NCI-H1092 treated with DMSO at 0.1 percent for 48 hours (cell line): ENCODE measurements at places on chromosomes 2 and 18.

DNA sequence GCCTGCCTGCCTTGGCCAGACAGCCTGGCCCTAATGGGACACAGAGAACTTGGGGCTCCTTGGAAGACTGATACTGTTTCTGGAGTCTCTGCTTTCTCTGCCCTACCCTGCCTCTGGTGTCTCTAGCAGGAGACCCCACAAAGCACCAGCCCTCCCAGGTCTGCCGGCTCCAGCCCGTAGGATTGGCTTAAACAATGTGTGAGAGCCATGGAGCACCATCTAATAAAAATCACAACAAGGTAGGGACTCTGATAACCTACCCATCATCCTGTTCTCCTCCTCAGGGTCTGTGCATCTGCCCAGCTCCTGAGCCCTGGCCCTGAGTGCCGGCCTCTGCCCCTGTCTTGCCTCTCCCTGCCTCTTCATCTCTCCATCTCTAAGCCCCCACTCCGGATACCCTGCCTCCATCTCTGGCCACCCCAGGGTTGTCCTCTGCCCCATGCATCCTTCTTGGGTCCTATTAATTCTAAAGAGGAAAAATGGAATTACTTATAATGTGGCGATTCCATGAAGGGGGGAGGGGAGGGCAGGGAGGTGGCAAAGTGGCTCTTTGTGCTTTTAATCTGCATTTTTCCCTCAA lies 1.2 kb upstream of the ECEL1 start:
- DNase-seq: no peak

GRCh38 chr2:124027182-124027581 lies 2.1 kb downstream of the CNTNAP5 start:
- peak; percentile 85 for DNase-seq

GRCh38 chr2:236317938-236318396 lies 53.8 kb upstream of the ASB18 start:
- DNase-seq: no peak

- DNase-seq: no peak
Observed at GRCh38 chr2:26175466-26176278, 2.8 kb downstream of the GAREM2 start.

DNA sequence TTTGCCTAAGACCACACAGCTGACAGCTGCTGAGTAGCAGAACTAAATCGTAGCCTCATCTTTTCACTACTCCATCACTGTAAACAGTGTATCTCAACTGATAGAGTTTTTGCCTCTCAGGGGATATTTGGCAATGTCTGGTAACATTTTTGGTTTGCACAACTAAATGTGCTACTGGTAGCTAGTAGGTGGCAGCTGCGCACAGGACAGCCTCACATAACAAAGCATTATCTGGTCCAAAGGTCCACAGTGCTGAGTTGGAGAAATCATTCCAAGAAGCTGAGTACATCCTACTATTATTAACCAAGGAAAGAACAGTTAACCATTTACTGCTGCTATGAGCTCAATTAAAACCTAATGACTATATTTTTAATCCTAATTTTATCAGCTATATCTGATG lies 6.1 kb upstream of the CCDC102B start:
- DNase-seq: no peak

DNA sequence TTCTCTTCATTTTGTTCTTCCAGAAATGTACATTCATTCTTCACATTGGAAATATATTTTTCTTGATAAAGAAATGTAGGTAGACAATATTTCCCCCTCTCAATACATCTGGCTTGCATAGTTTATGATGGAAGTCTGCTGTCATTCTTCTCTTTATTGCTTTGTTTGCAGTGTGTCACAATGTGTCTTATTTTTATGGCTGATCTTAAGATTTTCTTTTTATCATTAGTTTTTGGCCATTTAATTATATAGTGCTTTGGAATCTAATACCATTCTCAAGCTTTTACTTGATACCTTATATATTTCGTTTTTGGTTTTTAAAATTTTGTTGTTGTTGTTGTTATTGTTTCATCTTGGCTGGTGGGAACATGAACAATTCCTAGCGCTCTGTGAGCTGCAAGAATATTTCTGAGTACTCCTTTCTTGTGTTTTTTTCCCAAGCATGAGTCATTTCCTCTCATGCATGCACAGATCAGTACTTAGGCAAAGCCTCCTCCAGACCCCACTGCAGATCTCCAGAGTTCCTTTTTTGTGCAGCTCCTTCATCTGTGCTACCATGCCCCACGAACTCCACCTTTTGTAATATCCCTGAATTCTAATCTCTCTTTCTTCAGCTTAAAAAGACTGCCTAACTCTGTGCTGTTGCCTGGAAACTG lies 13.7 kb upstream of the MMADHC start:
- DNase-seq: no peak

- DNase-seq: no peak
Observed at GRCh38 chr2:2810504-2810903, 479.4 kb upstream of the MYT1L start.

GRCh38 chr2:187150670-187151069 lies 297.4 kb downstream of the CALCRL start:
- no peak for DNase-seq

GRCh38 chr2:29323301-29323700 lies 208.1 kb downstream of the CLIP4 start:
- DNase-seq: no peak

DNA sequence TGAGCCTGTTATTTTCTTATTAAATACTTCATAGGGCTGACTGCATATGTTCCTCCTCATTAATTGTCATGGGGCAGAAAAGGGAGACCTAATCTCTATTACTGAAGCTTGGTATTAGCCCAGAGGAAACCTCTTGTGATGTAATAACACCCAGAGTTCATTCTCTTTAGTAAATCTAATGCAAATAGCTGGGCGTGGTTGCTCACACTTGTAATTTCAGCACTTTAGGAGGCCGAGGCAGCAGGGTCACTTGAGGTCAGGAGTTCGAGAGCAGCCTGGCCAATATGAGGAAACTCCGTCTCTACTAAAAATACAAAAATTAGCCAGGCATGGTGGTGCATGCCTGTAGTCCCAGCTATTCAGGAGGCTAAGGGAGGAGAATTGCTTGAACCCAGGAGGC lies 14.7 kb downstream of the DAW1 start:
- no peak for DNase-seq

DNA sequence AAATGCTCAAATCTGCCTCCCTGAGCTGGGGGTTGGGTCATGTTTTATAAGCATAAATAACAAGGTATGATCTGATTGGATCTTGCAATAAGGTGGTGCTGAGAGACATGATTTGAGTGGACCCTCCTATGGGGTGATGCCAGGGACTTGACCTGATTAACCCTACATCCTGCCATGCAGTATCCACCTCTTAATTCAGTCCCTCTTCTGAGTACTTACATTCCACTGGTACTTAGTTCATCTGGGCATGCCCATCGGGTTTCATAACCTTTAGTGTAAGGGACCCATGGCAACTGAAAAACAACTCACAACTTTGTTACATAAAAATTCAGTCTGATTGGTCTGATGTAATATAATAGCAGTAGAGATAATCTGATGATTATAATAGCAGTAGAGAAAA lies 397.9 kb upstream of the HNMT start:
- no peak for DNase-seq

DNA sequence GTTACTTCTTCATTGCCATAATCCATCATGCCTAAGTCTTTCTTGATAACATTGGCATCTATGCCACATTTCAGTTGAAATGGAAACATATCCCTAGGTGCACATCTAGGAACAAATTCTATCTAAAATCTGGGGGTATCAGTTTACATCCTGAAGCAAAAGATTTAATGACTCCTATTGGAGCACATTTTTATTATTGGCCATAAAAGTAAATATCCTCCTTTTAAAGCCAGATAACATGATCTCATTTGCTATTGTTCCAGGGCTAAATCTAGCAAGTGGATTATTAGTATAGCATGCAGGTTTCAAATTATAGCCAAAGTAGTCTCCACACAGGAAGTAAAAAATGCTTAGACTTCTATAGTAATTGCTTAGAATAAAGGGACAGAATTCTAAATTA lies 193.2 kb downstream of the CDH2 start:
- DNase-seq: peak; percentile 8

DNA sequence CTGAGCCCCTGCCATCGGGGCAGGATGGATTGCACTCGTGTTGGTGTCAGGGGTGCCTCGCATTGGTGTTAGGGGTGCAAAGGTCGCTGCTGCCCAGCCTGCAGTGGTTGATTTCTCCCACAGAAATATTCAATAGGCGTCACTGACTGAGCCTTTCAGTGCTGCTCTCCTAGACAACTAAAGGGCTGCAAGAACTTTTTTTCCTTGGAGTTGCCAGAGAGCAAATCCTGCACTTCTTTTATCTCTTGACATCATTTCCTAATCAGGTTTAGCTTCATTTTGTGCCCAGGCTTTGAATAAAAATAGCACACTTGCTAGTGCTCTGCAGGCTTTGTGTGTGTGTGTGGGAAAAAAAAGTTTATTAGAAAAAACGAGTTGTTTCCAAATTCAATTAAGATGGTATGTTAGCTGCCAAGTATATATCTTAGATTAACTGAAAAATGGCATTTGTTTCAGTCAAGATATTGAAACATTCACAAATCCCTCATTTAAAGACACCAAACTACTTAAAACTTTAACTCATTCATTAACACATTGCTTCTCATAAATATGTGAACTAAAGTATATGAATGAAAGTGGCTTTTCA lies 125.6 kb downstream of the SOCS6 start:
- no peak for DNase-seq

DNA sequence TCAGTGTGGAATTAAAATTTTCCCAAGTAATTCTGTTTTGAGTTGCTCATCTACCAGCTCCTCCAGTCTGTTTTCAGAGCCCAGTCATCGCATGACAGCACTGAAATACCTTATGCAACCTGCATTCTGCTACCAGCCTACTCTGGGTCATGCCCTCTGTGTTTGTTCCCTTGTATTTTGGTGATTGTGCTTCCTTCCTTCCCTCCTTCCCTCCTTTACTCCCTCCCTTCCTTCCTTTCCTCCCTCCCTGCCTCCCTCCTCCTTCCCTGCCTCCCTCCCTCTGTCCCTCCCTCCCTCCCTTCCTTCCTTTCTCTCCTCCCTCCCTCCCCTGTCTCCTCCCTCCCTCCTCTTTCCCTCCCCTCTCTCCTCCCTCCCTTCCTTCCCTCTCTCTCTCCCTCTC lies 289.6 kb downstream of the CDH2 start:
- DNase-seq: no peak

DNA sequence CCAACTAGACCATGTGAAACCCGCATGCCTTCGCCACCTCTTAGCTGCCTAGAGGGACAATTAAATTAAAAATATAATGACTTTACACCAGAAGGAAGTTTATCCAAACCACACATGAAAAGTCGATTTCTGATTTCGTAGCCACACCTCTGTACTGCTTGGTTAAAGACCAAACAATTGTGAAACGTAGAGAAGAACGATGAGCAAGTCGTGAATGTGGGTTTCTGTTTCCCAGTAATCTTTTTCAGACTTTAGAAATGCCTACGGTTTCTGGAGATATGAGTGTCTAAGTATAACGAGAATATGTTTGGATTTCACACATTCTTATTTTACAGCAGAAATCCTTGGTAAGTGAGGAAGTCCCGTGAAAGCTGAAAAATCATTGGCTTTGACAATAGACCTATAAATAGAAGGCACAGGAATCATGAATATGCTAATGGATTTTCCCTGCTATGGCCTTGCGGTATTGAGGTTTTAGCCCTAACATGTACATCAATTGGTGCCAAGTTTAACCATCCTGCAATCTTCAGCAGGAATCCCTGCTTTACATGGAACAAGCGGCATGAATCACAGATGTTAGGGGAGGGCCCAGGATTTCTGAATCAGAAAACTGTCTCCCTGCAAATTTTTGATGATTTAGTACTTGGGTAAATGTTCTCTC lies 105.6 kb downstream of the TTC32 start:
- no peak for DNase-seq

- DNase-seq: no peak
Observed at GRCh38 chr2:180985771-180986395, 5.5 kb downstream of the UBE2E3 start.

DNA sequence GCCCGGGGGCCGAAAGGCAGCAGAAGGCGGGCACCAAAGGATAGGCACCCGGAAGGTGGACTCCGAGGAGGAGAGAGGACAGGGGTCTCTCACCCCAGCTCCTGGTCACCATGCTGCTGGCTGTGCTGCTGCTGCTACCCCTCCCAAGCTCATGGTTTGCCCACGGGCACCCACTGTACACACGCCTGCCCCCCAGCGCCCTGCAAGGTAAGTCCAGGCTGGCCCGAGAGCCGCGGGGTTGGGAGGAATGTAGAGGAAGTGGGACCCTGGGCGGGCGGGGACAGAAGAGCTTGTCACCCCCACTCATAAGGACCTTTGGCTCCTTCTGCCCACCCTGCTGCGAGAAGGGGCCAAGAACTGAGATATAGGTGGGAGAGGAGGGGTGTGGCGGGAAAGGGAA lies 301 bp downstream of the PRSS56 start:
- no peak for DNase-seq

- no peak for DNase-seq
Observed at GRCh38 chr2:235157746-235158482, 206.1 kb downstream of the SH3BP4 start.

- no peak for DNase-seq
Observed at GRCh38 chr2:148451046-148451445, 193.5 kb upstream of the EPC2 start.

- no peak for DNase-seq
Observed at GRCh38 chr2:233354500-233354924, 218 bp downstream of the DGKD start.

DNA sequence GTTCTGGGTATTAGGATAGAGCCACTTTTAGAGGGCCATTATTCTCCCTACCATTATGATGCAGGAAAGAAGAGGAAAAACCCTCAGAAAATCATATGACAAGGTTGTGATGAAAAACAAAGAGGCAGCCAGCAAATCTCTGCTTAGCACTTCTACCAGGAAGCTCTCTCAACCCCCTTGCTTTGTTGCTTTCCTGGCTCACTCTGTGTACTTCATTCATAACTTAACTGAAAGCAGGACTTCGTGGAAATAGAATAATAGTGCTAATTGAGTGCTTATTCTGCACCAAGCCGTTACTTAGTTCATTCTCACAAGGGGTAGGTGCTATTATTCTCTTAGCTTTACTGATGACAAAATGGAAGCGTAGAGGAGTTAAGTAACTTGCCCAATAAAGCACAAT lies 354.1 kb downstream of the HRH4 start:
- no peak for DNase-seq

- DNase-seq: no peak
Observed at GRCh38 chr2:170244555-170244954, 66.6 kb downstream of the MYO3B start.

GRCh38 chr18:64164883-64165282 lies 16.0 kb upstream of the LINC00305 start:
- DNase-seq: no peak

DNA sequence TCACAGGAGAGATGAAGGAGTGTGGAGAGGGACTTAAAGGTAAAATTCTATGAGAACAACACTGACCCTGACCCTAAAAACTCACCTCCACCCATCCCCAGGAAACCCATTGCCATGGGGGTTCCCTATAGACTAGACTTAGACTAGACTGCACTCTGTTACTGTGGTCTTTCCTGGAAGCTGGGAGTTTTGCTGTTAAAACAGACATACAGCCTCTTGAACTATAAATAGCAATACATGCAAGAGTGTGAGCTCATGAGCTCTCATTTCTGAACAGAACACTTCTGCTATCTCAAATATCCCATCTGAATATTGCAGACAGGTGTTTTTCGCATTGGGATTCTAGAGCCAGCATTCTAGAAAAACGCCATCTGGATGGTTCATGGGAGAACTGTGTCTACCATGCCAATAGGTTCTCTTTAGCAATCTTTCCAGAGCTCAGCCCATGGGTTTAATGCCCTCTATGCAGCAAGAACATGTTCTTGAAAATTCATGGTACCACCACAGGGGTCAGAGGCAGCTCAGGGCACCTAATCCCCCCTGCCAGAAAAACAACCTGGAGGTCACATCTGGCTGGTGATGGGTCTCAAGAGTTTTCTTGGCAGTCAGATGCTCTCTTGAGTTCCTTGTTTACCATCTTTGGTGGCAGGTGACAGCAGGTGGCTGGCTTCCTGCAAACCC lies 51.9 kb downstream of the SLC14A2 start:
- DNase-seq: no peak
